ENCODE measurements at places on chromosomes 13 and 19.
A peak's percentile ranks its signal among the peaks of the same experiment; 100 is the strongest.

DNA sequence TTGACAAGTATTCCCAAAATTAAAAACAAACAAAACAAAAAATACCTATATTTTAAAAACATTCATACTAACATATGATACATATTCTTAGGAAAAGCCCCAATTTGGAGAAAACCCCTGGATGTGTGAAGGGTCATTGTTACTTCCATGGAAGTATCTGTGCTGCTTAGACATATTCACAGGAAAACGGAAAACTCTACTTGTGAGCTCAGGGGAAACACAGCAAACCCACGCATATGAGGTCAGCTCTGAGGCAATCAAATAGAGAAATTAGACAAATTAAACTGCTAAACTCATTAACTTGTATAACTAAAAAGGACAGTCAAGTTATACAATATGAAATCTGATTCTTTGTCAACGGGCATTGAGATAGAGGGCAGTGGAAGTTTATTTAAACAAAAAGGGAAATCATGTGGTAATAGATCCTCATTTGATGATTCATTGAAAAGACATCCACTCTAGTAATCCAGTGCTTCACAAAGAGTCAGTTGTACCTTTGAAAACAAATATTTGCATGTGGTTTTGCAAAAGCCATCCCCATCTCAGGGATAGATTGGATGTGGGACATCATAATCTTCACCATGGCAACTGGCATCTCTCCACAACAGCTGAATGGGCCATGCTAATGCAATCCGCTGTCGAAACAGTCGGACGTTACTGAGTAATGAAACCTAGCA lies 423.4 kb downstream of the ITGBL1 start:
- DNase-seq: peak; percentile 69

GRCh38 chr13:32857077-32857476 lies 159.1 kb upstream of the KL start:
- no peak for DNase-seq

DNA sequence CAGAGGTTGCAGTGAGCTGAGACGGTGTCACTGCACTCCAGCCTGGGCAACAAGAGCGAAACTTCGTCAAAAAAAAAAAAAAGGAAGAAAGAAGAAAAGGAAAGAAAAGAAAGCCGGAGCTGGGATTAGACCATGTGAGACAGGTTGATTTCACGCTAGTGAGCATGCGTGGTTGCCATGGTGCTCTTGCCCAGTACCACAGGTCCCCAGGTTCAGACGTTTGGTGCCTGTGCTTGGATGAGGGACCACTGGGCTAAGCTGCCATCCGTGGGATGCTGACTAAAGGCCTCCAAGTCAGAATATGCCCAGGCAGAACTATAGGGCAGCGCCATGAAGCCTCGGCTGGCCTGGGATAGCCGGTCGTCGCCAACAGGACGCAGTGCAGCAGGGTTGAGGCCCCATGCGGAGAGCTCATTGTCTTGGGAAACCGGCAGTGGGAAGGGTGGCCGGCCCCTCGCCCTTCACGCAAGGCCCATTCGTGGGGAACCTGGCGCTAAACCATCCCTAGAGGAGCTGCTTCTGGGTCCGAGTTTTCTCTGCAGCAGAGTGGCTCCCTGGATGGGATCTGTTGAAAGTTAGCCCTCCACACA lies 7.2 kb upstream of the TEX101 start:
- no peak for DNase-seq

DNA sequence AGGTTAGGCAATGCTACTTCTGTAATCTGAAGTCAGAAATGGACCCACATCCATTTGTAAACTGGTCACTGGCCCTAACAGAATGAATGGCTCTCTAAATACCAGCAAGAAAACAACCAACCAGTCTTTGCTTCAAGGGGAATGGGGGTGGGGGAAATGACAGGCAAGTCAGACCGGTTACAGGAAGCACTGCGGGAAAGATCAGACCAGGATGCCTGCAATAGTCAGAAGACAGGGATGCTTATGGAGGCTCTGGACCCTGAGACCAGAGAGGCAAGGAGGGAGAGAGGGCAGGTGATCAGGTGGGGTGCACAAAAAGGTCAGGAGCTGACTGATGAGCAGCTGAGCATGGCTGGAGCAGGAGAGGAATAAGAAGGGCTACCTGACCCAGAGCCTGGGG lies 13.1 kb downstream of the MED26 start:
- no peak for DNase-seq

- no peak for DNase-seq
Observed at GRCh38 chr13:43260999-43261398, 237.6 kb downstream of the DNAJC15 start.

DNA sequence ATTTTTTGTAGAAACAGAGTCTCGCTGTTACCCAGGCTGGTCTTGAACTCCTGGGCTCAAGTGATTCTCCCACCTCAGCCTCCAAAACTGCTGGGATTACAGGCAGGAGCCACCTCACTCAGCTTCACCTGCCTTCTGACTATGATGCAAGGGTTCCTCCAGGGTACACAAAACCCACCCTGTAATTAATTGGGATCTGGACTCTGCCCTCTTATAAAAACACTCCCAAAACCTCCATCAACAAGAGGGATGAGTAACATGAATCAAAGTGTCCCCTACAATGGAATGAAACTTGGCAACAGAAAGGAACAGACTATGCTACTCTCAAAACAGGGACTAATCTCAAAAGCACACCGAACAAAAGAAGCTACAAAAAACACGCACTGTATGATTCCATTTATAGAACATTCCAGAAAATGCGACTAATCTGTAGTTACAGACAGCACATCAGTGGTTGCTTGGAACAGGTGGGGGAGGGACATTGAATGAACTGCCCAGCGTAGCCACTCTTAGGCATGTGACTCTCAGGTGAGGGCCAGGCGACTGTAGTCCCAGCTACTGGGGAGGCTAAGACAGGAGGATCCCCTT lies 3.2 kb upstream of the PRR36 start:
- no peak for DNase-seq

- DNase-seq: no peak
Observed at GRCh38 chr13:111339366-111340143, 19.1 kb downstream of the TEX29 start.

GRCh38 chr19:588741-589692 lies 664 bp upstream of the HCN2 start:
- no peak for DNase-seq

DNA sequence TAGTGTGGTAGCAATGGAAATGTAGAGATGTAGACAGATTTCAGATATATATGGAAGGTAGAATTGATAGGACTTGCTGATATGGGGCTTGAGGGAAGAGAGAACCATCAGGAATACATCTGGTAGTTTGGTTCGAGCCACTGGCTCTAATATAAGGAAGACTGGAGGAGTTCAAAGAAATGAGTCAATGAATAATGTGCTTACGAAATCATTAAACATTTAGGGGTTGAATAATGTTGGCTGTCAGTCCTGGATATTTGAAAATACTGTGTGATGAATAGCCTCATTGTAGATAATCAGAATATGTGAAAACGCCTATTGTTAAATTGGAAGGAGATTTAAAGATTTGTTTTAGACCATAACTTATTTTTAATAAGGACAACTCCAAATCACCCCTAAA lies 21.6 kb downstream of the SGCG start:
- DNase-seq: no peak

Data from urothelium cell line (cell line).